ENCODE measurements at places on chromosomes 2 and 18.

- no peak overlapping the region for H3K4me3 ChIP-seq
- DNase-seq: no peak
- H3K27me3 ChIP-seq: no peaks in the 10 kb centered on the region
- no peaks in the 10 kb centered on the region for H3K36me3 ChIP-seq
- no peak overlapping the region for H3K27ac ChIP-seq
- H3K4me1 ChIP-seq: no peaks in the 10 kb centered on the region
Observed at GRCh38 chr18:35183886-35184285, 56.9 kb upstream of the ZNF397 start.

- H3K4me1 ChIP-seq: peaks cover 26% of the 10 kb centered on the region
- H3K4me3 ChIP-seq: no peak overlapping the region
- no peak for DNase-seq
- H3K36me3 ChIP-seq: no peaks in the 10 kb centered on the region
Observed at GRCh38 chr2:189203177-189203799, 23.7 kb upstream of the COL5A2 start.

GRCh38 chr2:224073676-224074075 is 34.6 kb upstream of the SERPINE2 start:
- H3K4me1 ChIP-seq: no peaks in the 10 kb centered on the region
- no peaks in the 10 kb centered on the region for H3K27me3 ChIP-seq
- no peak overlapping the region for H3K27ac ChIP-seq
- no peaks in the 10 kb centered on the region for H3K36me3 ChIP-seq
- no peak for DNase-seq

DNA sequence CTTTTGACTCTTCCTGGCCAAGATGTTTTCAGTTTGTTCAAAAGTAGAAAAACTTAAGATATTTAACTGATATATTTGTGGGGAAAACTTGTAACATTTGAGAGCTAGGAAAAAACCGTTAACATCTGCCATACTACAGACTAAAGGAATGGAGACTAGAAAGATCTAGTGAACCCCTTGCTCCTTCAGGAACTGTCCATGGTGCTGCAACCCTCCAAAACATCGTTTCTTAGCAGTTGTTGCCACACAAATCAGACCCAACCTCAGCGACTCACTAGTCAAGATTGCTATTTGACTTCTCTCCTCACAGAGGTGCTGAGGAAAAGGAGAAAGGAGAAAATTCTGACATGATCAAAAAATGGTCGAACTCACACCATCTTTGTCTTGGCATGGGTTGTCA is 393.8 kb upstream of the LYPD1 start:
- no peak for DNase-seq
- no peak overlapping the region for H3K27ac ChIP-seq
- H3K4me1 ChIP-seq: no peaks in the 10 kb centered on the region
- H3K36me3 ChIP-seq: no peaks in the 10 kb centered on the region
- H3K27me3 ChIP-seq: no peaks in the 10 kb centered on the region

DNA sequence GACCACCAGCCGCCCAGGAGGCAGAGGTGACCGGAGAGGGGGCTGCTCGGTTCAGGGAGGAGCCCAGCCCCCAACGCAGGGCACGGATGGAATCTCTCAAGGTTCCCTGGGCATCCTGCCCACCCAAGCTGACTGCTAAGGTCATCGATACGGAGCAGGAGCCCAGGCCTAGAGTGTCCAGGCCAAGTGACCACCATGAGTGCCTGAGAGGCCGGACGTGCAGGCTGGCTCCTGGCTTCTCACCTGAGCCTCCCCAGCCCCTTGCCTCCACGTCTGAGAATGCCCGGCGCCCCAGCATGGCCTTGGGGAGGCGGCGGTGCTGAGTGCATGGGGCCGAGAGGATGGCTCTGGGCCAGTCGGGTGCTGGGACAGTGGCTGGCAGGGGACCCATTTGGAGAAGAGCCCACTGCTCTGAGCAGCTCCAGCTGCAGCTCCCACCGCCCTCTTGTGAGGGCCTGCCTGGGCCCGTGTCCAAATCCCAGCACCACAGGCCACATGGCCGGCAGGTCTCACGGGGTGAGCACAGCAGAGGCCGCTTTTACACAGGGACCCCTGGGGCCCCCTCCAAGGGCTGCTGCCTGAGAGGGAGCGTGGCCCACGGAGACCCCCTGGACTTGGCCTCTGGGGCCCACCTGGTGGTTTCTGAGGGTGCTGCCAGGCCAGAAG is 102.8 kb upstream of the CTDP1 start:
- DNase-seq: peak; percentile 49
- H3K4me3 ChIP-seq: 0 out of 2 replicates have a peak overlapping the region, but pooled peaks have one; percentile 5
- peak overlapping the region; percentile 72 for H3K27ac ChIP-seq
- no peaks in the 10 kb centered on the region for H3K27me3 ChIP-seq
- peaks cover 2% of the 10 kb centered on the region for H3K36me3 ChIP-seq

DNA sequence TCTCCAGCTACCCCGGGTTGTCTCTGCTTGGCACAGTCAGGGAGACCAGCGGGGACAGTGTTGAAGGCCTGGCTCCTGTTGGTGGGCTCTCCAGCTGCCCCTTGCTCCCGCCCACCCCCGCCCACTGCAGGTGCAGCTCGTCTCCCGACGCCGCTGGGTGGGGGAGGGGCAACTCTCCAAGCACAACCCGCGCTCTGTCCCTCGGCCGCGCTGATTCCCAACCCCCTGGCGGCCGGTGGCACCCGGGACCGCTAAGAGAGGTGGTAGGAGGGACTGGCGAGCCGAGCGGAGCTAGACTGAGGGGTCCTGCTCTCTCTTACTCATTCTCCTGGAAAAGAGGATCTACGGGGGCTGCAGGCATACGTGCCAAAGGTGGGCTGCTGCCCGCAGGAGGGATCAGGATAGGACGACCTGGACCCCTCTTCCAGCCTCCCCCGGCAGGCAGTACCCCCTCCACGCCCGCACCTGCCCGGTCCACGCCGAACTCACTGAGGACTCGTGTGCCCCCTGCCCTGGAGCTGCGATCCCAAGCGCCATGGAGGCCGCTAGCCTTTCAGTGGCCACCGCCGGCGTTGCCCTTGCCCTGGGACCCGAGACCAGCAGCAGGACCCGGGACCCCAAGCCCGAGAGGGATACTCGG is 44.5 kb downstream of the DDX18 start:
- H3K36me3 ChIP-seq: no peaks in the 10 kb centered on the region
- H3K4me1 ChIP-seq: peaks cover 21% of the 10 kb centered on the region
- DNase-seq: no peak
- H3K27ac ChIP-seq: no peak overlapping the region
- no peak overlapping the region for H3K4me3 ChIP-seq

DNA sequence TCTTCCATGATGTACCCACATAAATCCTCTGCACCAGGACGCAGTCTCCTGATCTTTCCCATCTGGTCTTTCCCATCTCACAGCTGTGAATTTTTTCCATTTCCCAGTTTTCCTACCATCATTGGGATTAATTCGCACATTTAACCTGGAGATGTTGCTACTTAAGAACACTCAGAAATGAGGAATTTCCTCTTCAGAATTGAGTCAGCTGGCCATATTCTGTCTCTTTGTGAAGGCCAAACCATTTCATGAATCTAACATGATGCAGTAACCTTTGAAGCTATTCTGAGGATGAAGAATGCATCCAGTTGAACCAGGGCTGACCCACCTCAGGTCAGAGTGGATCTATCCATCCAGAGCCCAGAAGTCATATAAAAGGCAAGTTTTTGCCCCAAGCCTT is 326.8 kb downstream of the SETBP1 start:
- H3K27ac ChIP-seq: no peak overlapping the region
- DNase-seq: no peak

- no peak overlapping the region for H3K4me3 ChIP-seq
- H3K36me3 ChIP-seq: no peaks in the 10 kb centered on the region
- H3K27me3 ChIP-seq: no peaks in the 10 kb centered on the region
- DNase-seq: no peak
- H3K4me1 ChIP-seq: no peaks in the 10 kb centered on the region
Observed at GRCh38 chr18:35912332-35912731, 60.1 kb upstream of the RMP24 start.

- H3K27ac ChIP-seq: no peak overlapping the region
- 0 out of 2 replicates have a peak, but pooled peaks cover 12% of the 10 kb centered on the region for H3K36me3 ChIP-seq
- H3K4me3 ChIP-seq: no peak overlapping the region
- peaks cover 40% of the 10 kb centered on the region for H3K4me1 ChIP-seq
- no peaks in the 10 kb centered on the region for H3K27me3 ChIP-seq
- no peak for DNase-seq
Observed at GRCh38 chr2:238870261-238870660, 22.4 kb downstream of the TWIST2 start.

- no peak for DNase-seq
- no peaks in the 10 kb centered on the region for H3K4me1 ChIP-seq
- H3K27ac ChIP-seq: no peak overlapping the region
Observed at GRCh38 chr18:78144669-78145068, 834.9 kb upstream of the SALL3 start.

DNA sequence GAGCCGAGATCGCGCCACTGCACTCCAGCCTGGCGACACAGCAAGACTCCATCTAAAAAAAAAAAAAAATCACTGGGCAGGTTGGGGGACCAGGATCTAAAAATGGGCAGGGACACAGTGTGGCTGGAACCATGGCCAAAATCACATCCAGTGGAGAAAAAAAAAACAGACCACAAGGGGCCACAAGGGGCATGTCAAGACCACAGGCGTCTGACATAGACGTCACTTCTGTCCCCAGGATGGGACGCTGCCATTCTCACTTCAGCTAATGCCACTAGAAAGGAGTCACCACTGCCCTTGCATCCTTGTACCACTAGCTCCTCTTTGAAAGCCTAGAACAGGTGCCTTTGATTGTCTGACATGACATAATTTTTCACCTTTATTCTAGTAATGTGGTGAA is 2.5 kb upstream of the POMC start:
- H3K4me3 ChIP-seq: no peak overlapping the region
- peaks cover 5% of the 10 kb centered on the region for H3K4me1 ChIP-seq
- no peaks in the 10 kb centered on the region for H3K36me3 ChIP-seq
- H3K27ac ChIP-seq: no peak overlapping the region
- DNase-seq: no peak

- H3K4me1 ChIP-seq: no peaks in the 10 kb centered on the region
- no peaks in the 10 kb centered on the region for H3K27me3 ChIP-seq
- no peak overlapping the region for H3K4me3 ChIP-seq
- no peak for DNase-seq
- no peaks in the 10 kb centered on the region for H3K36me3 ChIP-seq
Observed at GRCh38 chr2:125581557-125581956, 1074.4 kb upstream of the GYPC start.

DNA sequence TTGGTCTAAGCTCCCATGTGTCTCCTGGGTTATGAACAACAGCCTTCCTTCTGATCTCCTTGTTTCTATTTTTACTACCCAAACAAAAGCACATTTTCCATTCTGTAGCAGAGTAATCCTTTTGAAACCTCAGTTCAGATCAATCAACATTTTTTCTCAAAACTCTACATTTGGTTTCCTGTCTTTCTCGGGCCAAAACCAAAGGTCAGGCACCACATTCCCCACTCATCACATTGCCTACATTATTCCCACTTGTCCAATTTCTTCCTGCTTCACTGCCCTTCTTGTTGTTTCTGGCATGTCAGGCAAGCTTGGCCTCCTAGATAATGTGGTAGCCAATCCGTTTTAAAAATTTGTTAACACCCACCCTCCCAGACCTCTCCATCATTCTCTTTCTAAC is 196.8 kb downstream of the PPP1R1C start:
- no peaks in the 10 kb centered on the region for H3K4me1 ChIP-seq
- no peaks in the 10 kb centered on the region for H3K27me3 ChIP-seq
- no peak for DNase-seq
- no peak overlapping the region for H3K27ac ChIP-seq

DNA sequence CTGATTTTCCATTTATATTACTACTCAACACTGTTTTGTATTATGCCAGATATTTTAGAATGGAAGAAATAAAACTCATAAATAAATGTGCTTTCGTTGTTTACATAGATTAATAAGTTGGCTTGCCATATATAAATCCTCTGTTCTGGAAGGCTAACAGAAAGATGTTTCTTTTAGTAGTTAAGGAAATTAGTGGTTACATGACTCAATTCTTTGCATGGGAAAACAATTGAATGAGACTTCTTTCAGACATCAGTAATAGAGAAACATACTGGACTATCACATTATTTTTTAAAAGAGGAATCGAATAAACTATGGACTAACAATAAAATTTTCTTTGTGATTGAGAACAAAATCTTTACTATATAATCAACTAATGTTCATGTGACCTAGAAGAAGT is 336.5 kb downstream of the KCNS3 start:
- no peak overlapping the region for H3K27ac ChIP-seq
- H3K4me3 ChIP-seq: no peak overlapping the region

GRCh38 chr18:59950215-59950944 is 50.6 kb downstream of the PMAIP1 start:
- H3K36me3 ChIP-seq: no peaks in the 10 kb centered on the region
- no peak overlapping the region for H3K27ac ChIP-seq
- no peak for DNase-seq
- H3K4me3 ChIP-seq: no peak overlapping the region
- peaks cover 26% of the 10 kb centered on the region for H3K4me1 ChIP-seq

DNA sequence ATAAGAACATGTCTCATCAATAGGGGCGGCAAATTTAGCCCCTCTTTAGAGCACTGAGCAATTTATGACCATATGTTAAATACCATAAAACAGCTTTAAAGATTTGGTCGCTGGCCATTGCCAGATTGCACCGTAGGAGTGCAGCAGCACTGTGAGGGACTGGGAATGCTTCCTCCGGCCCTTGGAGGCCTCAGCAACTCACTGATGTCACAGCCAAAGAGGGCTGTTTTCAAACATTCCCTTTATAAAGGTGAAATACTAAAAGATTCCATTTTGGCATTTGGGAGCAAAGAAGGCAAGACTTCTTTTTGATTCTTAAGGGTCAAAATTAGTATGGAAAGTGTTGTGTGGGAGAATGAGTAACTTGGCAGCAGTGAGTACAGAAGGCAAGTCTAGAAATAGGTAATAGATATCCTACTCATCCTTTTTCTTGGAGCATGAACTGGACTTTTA is 63.7 kb downstream of the BABAM2 start:
- H3K4me1 ChIP-seq: peaks cover 32% of the 10 kb centered on the region
- no peak for DNase-seq
- peak overlapping the region; percentile 16 for H3K27ac ChIP-seq
- H3K36me3 ChIP-seq: no peaks in the 10 kb centered on the region
- H3K27me3 ChIP-seq: no peaks in the 10 kb centered on the region

GRCh38 chr18:79754022-79754761 is 43.5 kb upstream of the KCNG2 start:
- H3K27me3 ChIP-seq: peaks cover 5% of the 10 kb centered on the region
- H3K27ac ChIP-seq: no peak overlapping the region
- H3K4me1 ChIP-seq: 0 out of 2 replicates have a peak, but pooled peaks cover 3% of the 10 kb centered on the region
- H3K36me3 ChIP-seq: peaks cover 23% of the 10 kb centered on the region

GRCh38 chr2:161028581-161028980 is 131.6 kb upstream of the TANK start:
- no peak overlapping the region for H3K4me3 ChIP-seq
- peaks cover 15% of the 10 kb centered on the region for H3K4me1 ChIP-seq
- no peak overlapping the region for H3K27ac ChIP-seq
- no peaks in the 10 kb centered on the region for H3K36me3 ChIP-seq
- H3K27me3 ChIP-seq: no peaks in the 10 kb centered on the region

DNA sequence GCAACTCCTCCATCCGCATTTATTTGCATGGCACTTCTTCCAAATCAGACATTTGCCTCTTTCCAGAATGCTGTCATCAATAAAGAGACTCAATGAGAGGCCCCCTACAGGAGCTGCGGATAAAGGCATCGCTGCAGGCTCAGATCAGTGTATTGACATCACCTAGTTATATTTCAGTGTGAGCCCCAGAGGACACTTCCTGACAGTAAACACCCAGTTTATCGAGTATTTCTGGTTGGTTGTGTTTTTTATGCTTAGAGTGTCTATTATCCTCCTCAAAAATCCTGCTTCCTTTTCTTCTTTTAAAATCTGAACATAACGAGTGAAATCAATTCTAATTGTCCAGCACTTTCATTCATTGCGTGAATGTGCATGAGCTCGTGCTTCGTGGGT is 38.8 kb downstream of the NRP2 start:
- H3K4me3 ChIP-seq: no peak overlapping the region
- no peaks in the 10 kb centered on the region for H3K36me3 ChIP-seq
- H3K27ac ChIP-seq: no peak overlapping the region
- H3K4me1 ChIP-seq: peaks cover 16% of the 10 kb centered on the region

Data from SJSA1 (cell line).